ENCODE measurements at places on chromosomes 3 and 15.
A peak's percentile ranks its signal among the peaks of the same experiment; 100 is the strongest.

GRCh38 chr3:46953234-46954010 is 23.1 kb downstream of the CCDC12 start:
- DNase-seq = peak; percentile 33

GRCh38 chr15:25721605-25721955 is 141.5 kb downstream of the ATP10A start:
- DNase-seq = no peak

- DNase-seq = peak; percentile 24
These were observed 292 bp downstream of the USP4 start for GRCh38 chr3:49339581-49339940.

DNA sequence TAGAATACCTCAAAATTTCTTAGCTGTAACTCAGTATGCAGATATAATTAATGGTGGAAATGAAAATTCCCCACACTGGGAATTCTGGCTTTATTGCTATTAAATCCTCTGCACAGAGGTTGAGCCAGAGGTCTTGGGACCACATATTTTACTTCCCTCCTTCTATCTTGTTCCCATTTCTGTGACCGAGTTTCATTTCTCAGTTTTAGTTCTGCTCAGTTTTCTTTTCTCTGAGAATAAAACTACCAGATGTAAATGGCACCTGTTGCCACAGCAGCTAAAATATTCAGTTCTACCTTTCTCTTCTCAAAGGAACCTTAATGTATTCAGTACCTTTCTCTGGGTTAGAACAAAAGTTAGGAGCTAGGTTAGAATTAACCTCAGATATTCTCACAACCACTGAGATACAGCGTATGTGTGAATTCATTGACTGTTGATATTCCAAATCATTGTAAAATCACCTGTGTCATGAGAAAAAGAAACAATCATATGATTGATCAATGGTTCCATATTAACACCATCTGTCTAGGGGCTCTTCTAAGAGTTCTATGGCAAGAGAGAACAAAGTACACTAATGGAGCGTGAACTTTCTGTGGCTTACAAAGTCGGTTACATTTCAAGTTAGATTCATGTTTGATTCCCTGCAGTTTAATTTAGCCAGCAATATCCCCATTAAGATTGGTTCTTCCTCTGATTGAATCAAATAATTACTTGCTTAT is 374.1 kb downstream of the EFHB start:
- no peak for DNase-seq

GRCh38 chr3:58271901-58272501 is 34.0 kb upstream of the RPP14 start:
- no peak for DNase-seq

DNA sequence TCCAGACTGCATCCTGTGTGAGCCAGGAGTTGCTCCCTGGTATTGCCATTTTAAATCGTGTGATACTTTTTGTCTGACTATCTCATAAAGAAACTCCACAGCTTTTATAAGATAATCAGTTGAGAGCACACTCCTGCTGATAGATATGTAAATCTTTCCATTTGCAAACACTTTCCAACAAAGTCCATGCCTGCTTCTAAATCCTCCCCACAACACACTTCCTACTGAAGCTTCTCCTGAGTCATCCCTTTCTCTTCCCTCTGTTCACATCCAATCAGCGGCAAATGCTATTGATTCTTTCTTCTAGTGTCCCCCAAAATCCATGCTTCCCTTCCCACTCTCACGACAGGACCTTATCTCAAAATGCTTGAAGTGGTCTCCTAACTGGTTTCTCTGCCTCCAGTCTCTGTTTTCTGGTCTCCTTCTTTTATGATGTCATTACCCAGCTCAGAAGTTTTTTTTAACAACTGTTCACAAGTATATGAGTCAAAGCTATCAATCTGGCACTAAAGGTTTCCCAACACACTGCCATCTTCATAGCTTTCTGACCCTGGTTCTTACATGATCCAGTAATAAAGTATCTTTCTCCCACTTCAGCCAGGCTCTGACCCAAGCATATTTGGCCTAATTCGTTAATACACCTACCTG is 4.5 kb upstream of the WWTR1 start:
- no peak for DNase-seq

- DNase-seq = no peak
These were observed 1.5 kb downstream of the TRPC1 start for GRCh38 chr3:142725357-142725739.

GRCh38 chr15:89845305-89845893 is 30.7 kb upstream of the ANPEP start:
- no peak for DNase-seq

GRCh38 chr3:159938714-159939113 is 49.9 kb upstream of the IL12A start:
- DNase-seq = no peak

- no peak for DNase-seq
These were observed 898 bp downstream of the FBLN2 start for GRCh38 chr3:13549623-13550422.

GRCh38 chr3:108403686-108404345 is 106.6 kb downstream of the MYH15 start:
- no peak for DNase-seq

DNA sequence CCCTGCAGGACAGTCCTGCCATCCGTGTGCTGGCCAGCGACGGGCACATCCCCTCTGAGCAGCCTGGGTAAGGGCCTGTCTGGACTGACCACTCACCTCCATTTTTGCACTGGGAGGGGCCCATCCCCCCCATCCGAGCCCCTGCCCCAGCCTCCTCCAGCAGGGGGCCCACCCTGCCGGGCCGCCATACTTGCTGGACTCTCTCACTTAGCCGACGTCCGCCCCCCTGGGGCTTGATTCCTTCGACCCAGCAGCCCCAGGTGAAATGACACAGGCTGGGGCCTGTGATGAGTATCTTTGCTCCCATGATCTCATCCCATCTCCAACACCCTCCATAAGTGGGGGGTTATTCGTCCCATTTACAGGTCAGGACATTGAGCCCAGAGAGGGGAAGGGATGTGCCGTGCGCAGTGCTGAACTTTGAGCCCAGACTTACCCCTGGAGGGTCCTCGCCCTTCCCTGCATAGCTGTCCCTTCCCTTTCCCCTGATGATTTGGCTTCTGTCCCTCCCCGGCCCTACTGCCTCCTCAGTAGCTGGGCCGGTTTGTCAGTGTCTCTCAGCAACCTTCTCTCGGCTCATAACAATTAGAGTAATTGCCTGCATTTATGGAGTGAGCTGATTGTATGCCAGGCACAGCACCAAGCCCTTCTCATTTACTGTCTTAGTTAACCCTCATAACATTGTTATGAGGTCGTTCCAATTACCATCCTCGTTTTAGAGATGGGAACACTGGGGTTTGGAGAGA is 4.2 kb downstream of the LMAN1L start:
- no peak for DNase-seq

- DNase-seq = no peak
These were observed 307.7 kb upstream of the C2CD4B start for GRCh38 chr15:62472616-62473299.

DNA sequence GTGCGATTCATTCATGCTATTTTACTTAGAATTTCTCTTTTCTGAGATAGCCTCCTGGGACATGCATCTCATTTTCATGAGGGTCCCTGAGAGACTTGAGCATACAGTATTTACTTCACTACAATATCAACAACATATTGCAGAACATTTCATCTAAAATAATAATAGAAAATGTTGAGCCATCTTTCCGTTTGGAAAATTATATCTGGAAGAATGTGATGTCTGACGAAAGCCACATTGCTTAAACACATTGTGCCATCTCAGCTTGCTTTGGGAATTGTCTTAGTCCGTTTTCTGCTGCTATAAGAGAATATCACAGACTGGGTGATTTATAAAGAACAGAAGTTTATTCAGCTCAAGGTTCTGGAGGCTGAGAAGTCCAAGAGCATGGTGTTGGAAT is 55.5 kb downstream of the DPH6 start:
- no peak for DNase-seq

DNA sequence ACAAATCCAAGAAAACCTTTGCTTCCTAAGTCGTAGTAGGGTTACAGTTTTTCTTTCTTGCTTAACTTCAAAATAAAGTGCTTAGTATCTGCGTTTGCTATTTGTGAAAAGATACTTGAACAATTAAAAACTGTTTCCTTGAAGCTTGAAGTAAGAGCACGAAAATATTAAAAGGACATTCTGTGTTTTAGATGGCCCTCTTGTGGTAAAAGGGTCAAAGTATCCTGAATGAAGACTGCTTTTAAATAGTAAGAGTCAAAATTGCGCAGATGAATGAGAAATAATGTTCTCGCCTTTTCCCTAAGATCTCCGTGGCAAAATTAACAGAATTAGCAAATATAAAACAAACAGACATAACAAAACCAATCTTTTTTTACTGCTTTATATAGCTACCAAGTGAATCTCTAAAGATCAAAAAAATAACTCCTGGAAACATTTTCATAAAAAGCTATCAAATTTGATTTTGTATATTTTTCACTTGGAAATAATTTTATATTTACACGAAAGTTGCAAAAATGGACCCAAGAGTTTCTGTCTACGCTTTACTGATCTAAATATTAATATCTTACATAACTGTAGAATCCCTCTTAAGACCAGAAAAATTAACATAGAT is 175.4 kb downstream of the MBNL1 start:
- peak; percentile 59 for DNase-seq

- DNase-seq = peak; percentile 24
These were observed 185.7 kb upstream of the THRB start for GRCh38 chr3:24680214-24680967.

DNA sequence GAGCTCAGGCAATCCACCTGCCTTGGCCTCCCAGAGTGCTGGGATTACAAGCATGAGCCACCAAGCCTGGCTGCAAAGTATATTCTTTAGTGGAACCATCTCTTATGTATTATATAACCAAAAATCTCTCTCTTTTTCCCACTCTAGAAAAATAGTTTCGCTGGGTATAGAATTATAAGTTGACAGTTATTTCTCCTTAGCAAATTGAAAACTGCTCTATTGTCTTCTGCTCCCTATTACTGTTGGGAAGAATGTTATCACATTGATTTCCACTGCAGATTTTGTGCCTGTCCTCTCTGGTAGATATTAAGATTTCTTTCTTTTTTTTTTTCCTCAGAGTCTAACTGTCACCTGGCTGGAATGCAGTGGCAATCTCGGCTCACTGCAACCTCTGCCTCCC is 10.2 kb upstream of the DHX30 start:
- no peak for DNase-seq

- no peak for DNase-seq
These were observed 12.2 kb downstream of the GBE1 start for GRCh38 chr3:81749265-81749664.

- no peak for DNase-seq
These were observed 88.3 kb downstream of the ATP10A start for GRCh38 chr15:25774871-25775270.

DNA sequence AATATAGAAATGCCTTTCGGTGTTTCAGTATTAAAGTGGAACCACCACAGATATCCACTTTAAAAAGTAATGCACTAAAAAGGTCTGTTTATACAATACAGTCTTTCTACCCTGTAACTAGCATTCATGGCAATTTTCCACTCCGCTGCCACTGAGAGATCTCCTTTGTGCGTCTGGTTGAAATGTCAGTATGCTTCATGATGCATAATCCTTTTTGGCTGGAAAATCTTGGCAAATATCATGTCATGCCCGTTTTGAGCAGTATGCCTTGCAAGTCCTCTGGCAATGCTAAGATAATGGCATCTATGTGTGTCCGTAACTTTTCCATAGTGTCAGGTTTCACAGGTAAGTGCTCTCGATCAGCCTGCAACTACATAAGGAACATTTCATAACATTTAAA is 30.8 kb upstream of the ARF4 start:
- DNase-seq = no peak

- no peak for DNase-seq
These were observed 19.7 kb downstream of the RCN2 start for GRCh38 chr15:76951220-76951619.

DNA sequence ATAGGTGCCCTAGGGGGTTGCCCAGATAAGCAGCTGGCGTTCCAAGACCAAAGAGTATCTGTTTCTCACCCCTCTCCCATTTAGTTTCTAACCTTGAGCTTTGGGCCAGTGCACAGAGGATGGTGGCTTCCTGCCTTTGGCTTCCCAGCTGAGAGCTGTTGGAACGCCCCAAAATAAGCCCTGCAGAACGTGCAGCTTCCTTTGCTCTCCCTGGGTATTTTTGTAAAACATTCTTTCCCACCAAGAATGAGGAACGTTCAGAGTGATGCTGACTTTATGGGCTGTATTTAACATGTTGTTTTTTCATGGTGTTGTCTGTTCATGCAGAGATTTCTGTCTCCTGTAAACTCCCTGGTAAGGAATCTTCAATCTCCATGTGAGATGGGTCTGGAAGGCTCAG is 63.8 kb downstream of the LPP start:
- DNase-seq = no peak

GRCh38 chr3:39142067-39142466 is 11.3 kb downstream of the CSRNP1 start:
- no peak for DNase-seq

GRCh38 chr15:98654790-98655360 is 6.5 kb downstream of the IGF1R start:
- no peak for DNase-seq
